ENCODE measurements at places on chromosomes 5 and 9.

DNA sequence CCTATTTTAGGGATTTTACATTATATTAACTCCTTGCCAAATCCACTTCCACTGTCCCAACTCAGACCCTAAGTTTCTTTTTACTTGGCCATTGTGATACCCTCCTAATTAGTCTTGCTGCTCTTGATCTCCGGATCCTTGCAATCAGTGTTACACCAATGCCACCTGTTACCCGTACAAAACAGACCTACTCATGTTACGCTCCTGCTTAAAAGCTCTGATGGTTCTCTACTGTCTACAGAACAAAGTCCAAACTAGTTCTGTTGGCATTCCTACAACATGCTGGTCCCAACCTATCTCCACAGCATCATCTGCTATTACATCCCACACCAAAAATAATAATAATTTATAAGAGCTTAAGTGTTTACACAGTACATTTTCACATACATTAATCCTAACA is 9.8 kb downstream of the ECPAS start:
- peak; percentile 10 for DNase-seq

GRCh38 chr5:150613991-150614660 is 26.3 kb upstream of the SYNPO start:
- DNase-seq, result no peak

- DNase-seq, result no peak
Observed at GRCh38 chr5:40914835-40915234, 5.5 kb downstream of the C7 start.

DNA sequence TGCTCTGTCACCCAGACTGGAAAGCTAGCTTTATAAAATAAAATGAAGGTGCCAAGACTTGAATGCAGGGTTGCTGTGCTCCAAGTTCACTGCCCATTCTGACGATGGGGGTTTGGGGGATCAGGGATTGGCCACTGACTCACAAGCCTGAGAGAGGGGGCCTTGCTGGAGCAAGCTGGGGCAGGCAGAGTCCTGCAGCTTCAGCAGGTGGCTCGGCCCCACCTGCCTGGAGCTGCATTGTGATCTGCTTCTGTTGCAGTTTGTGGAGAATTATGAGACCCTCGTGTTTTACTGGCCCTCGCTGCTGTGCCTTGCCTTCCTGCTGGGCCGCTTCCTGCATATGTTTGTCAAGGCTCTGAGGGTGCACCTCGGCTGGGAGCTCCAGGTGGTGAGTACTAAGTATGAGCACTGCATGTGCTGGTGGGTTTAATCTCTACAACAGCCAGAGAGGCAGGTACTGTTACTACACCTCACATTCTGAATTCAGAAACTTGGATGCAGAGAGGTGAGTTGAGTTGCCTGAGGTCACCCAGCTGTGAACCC is 31.1 kb upstream of the CCDC180 start:
- DNase-seq, result no peak

- no peak for DNase-seq
Observed at GRCh38 chr5:43589310-43589709, 13.7 kb upstream of the NNT start.

- DNase-seq, result no peak
Observed at GRCh38 chr5:124744170-124744971, 2.1 kb downstream of the ZNF608 start.

Data from NCI-H2171 (cell line).